Activated CD4-positive, alpha-beta T cell treated with anti-CD3 and anti-CD28 coated beads, Interleukin-2, amount 50 U/mL, for 4 hours (primary cell): ENCODE measurements at places on chromosomes 3 and 15.

GRCh38 chr15:74823324-74823723 lies 3.1 kb upstream of the CPLX3 start:
- DNase-seq, result no peak

DNA sequence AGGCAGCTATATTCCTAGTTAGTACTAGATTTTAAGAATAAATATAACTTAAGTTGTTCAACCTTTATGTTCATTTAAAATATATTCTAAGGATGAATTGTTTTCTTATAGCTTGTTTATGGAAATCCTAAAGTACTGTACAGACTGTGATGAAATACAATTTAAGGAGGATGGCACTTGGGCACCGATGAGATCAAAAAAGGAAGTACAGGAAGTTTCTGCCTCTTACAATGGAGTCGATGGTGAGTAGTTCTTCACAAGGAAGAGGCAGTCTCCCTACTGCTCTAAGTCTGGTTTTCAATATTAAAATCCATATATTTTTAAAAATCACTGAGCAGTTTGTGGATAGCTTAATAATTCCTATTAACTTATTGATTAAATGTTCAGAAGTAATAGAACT lies 29.6 kb downstream of the CALML4 start:
- DNase-seq, result no peak

DNA sequence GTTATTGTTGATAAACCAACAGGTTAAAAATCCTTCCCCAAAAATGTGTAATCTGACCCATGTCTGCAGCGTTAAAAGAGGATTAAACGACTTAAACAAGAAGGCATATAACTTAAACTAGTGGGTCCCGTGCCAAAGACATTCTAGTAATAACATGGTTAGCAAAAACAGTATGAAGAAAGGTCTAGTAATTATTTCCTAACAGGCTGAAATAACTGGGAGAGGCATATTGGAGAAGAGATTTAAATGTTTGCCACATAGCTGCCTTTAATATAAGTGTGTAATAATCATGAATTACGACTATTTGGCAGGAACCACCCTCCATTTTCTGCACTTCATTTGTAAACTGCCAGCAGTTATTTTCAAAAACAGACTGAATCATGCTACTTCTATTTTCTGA lies 67.7 kb upstream of the CSPG5 start:
- no peak for DNase-seq

- DNase-seq, result no peak
These were observed 26.3 kb upstream of the LRRN1 start for GRCh38 chr3:3772920-3773319.

DNA sequence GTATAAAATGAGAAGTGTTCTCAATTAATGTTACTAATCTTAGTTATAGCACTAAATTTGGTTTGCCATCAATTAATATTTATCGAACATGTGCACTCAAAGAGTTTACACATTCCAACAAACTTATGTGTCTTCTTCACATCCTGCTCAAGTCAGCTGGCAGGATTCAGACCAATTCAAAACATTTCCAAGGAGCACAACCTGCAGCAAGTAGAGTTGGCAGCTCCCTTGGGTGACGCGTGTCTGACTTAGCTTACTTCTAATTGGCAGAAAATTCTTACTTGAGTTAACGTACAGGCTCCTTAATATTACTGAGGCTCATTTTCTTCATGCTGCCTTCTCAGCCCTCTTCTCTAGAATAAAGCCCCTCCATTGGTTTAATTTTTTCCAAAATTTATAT lies 110.4 kb upstream of the PFN2 start:
- DNase-seq, result no peak
